ENCODE measurements at places on chromosomes 3 and 15.

DNA sequence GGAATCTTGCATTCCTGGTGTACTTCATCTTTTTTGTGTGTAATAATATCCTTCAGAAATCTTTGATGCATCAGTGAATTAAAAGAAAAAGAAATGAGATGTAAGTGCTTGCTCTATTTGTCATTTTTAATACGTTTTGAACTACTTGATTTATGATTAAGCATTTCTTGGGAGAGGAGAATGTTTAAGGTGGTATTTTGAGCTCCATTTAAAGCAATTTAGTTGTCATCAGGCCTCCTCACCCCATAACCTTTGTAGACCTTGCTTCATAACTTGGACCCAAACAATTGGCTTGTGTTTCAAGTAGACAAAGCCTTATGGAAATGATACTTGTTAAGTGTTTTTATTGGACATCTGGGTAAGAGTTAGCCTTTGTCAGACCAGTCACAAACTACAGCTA lies 87.1 kb upstream of the VEPH1 start:
- DNase-seq = no peak

DNA sequence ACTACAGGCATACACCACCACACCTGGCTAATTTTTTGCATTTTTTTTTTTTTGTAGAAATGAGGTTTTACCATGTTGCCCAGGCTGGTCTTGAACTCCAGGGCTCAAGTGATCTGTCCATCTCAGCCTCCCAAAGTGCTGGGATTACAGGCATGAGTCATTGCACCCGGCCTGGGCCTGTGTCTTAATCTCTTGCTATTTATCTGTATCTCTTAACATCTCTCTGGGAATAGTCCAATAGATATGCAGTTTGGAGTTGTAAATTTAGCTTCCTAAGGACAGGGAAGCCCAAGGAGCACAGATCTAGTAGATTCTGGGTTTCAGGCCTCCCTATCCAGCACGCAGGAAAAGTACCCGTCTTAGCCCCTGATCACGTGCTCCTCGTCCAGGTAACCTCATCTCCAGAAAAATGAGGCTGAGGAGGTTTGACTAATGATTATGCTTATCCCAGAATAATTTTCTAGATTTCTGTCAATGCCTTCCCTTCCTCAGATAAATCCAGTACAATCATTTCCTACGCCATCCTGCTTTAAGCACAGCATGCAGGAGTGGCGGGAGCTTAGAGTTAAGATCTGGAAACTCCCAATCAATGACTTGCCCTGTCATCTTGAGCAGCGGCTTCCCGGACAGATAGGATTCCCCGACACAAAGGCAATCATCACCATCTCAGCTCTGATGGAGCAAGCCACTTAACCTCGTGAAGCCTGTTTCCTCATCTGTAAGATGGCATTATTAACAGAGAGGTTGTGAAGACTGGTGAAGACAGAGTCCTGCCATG lies 12.3 kb upstream of the CTDSPL start:
- no peak for DNase-seq

DNA sequence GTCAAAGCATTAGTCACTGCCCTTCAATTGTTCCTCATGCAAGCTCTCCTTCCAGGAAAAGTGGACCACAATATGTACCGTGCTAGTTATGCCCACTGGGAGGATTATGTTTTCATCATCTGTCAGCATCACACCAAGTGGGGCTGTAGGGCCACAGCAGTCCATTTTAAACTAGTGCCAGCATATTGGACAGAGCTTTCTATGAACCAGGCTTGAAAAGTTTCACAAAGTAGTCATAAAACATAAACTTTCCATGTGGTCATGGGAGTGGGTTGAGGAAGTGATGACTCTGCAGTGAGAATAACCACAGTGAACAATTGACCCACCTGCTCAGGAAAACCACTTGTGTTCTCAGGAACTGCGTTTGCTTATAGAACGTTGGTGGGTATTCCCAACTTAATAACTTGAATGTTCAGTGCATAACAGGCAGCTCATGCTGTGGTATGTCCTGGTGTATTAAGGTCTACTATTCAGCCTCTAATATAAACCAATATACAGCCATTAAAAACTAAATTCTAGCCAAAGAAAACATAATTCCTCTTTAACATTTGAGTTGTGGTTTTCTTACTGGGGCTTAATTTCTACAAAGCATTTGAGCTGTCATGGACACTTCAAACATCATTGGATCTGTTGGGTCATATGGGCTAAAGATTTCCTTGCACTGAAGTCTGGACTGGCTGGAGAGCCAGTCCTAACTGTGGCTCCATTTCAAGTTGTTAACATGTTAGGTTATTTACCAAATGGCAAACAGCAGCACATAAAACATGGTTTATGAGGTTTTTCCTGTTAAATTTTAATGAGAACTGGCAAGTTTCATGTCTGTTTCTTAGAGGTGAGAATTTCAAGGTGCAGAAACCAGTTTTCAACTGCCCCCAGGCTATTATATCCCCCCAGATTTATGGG lies 274.1 kb downstream of the OTOL1 start:
- DNase-seq = peak; percentile 28

- DNase-seq = no peak
Measured at GRCh38 chr3:45441584-45442310, 53.4 kb downstream of the LARS2 start.

- peak; percentile 76 for DNase-seq
Measured at GRCh38 chr3:100260081-100260684, 609 bp upstream of the TBC1D23 start.

GRCh38 chr3:31422237-31422636 lies 110.5 kb upstream of the STT3B start:
- no peak for DNase-seq

GRCh38 chr3:58833491-58833890 lies 166.9 kb upstream of the FAM3D start:
- DNase-seq = no peak

DNA sequence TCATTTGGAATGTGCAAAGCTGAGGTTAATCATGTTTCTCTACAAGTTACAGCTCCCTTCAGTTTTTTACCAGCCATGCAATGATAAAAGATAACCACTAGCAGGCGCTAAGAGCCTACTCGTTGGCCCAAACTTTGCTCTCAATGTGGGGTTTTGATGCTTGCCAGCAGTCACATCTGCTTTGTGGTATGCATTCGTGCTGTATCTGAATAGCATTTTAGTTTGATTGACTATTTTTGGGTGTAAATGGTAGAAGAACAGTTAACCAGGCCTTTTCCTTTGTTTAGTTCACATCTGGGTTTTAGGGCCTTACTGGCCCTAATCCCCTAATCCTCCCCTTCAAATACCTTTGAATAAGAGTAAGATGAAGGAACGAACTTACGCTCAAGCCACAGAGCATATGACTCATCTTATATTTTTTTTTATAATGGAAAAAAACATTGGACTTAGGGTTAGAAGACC lies 4.4 kb upstream of the CLDN11 start:
- peak; percentile 93 for DNase-seq

- DNase-seq = no peak
Measured at GRCh38 chr15:67902579-67903009, 62.7 kb upstream of the RNU6-1 start.

DNA sequence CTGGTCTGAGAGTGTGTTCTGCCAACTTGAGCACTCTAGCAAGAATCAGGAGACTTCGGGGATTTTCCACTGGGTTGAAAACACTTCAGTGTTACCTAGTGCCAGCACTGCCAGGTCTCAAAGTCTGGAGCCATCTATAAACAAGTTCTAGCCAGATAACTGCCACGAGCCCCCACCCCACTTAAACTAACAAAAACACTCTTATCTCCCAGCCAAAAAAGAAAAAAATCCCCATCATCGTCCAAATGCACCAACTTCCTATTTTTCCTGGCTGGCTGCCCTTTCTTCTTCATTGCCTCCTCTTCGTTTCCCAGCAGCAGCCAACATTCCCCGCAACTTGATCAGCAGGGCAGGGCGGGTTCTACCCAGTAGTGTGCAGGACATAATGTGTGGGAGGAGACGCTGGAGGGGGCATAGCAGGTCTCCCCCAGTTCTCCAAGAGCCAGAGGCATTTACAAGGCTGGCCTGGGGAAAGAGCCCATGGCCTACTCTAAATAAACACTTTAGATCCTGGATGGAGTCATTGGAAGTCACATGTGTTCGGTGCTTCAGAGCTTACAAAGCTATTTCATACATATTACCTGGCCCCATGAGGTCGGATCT lies 29.5 kb downstream of the C2CD4B start:
- DNase-seq = peak; percentile 57

- DNase-seq = peak; percentile 14
Measured at GRCh38 chr3:123757281-123757940, 126.7 kb downstream of the MYLK start.

DNA sequence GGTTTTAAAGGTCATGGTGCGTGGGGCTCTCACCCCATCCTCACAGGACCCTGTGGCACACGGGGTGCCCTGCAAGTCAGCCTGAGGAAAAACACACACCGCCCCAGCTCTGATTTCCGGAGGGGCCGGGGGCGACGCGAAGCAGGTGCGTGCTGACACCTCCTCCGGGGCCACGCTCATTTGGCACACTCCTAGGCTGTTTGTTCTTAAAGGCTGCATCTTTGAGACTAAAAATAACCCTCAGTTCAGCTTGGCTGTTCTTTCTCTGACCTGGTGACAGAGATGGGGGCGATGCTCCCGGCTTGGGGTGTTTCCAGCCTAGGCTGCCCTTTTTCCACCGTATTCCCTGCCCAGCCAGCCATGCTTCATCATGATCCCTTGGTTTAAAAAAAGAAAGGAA lies 141.5 kb upstream of the TPM1 start:
- no peak for DNase-seq

DNA sequence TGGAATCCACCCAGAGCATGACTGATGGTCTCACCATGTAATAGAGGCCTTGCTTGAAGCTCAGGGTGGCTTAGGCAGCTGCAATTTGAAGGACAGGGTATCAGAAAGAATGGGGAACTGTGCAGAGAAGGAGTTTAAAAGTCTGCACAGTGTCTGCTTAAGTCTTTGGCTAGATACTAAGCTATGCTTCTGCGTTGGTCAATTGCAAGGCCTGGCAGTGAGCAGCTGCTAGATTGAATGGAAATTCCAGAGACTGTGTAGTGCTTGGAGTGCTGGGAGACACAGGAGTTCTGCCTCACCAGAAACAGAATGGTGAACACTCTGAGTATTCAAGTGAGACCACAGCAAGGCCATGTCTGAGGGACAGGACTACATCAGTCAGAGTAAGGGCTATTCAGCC lies 17.3 kb upstream of the ATP10A start:
- no peak for DNase-seq

DNA sequence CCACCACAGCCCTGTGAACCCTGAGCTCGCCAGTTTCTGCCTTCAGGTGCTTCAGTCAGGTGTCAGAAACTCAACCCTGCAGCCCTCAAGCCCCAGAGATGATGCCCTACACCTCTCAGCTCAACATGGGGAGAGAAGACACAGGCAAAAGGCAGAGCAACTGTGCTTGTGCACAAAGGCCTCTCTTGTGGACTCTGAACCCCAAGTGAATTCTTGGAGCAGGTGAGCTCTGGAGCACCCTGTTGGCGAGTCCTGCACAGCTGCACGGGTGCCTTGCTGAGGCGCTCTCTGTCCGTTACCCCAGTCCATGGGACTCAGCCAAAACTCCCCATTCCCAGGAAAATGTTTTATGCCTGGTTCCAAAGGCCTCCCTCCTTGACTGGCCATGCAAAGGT lies 197.0 kb downstream of the KLF13 start:
- DNase-seq = no peak

DNA sequence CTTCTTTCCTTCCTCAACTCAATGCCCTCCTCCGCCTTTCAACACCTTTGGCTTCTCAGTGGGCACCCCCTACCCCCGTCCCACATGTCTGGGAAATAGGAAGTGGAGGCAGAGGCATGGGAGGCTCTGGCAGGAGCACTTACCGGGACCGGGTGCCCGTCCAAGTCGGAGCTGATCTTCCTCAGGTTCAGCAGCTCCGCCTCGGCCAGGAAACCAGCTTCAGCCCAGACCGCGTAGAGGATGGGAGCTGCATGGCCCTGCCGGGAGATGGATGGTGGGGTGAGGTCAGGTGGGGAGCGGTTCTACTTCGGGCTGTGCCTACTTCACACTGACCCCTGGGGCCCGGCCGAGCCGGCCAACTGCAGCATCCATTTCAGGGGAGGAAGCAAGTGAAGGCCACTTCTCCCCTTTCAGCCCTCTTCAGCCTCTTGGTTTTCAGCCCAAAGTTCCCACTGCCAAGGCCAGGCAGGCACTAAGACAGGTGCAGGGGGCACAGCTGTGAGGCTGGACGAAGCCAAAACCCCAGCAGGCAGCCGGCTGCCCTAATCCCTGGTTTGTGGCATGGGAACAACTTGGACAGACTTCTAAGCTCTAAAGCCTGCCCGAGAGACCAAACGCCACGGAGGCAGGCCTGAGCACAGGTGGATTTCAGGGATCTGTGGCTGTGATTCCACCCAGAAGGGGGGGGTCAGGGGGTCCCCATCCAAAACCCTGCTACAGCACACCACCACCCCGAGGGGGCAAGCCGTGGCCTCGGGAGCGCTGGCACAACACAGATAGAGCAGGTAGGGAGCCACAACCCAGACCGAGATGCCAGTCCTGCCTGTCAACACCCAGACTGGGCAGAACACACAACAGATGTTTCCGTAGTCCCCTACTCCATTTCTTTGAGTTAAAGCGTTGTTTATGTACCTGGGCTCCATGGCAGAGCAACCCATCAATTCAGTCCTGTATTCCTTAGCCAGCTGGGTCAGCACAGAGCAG lies 14.5 kb downstream of the TKT start:
- DNase-seq = no peak

- DNase-seq = no peak
Measured at GRCh38 chr15:77436822-77437221, 16.1 kb downstream of the HMG20A start.

DNA sequence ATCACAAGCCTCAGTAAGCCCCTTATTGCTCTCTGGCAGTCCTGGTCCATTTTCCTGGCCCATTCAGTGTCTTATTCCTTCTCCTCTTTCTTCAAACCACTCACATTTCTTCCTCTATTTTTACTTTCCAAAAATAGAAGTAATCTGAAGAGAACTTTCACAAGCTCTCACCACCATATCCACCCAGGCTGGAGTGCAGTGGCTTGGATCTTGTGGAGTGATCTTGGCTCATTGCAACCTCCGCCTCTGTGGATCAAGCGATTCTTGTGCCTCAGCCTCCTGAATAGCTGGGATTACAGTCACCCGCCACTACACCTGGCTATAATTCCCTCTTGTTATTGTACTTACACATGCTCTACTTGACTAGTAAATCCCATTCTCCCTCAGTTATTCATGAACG lies 16.8 kb downstream of the ARMC8 start:
- no peak for DNase-seq

GRCh38 chr15:46879032-46879770 lies 838.1 kb upstream of the SEMA6D start:
- DNase-seq = no peak

- DNase-seq = peak; percentile 30
Measured at GRCh38 chr15:81303244-81304225, 20.4 kb downstream of the STARD5 start.

All from choroid plexus epithelial cell (primary cell).